M059J (cell line): ENCODE measurements at places on chromosomes 4 and X. TPM values are rescaled to one million over a fixed set of nuclear protein-coding genes. Genes with fewer than 3 reads are reported as not detected.

Gene AGA
- total RNA-seq, result 25.3 and 38.6 TPM in 2 replicates

- peak; percentile 95 for DNase-seq
Observed at GRCh38 chr4:105624530-105624929, 72.1 kb downstream of the ARHGEF38 start.

GRCh38 chrX:65726715-65727114 is 59.3 kb downstream of the MSN start:
- no peak for DNase-seq

DNA sequence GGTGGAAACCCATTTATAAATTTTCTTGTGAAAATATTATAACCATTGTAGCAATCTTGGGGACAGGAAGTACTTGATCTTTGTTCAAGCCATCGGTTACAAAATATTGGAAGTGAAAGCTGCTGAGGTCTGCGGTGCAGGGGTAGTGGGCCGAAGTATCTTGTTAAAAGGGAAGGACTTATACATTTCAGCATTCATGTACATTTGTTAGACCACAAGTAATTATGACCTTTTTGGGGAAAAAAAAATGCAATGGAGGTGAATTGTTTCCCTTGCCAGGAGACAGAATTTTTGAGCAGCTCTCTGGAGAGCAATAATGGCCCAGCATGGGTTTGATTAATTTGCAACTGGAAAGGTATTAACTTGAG is 121.3 kb downstream of the EGF start:
- no peak for DNase-seq

DNA sequence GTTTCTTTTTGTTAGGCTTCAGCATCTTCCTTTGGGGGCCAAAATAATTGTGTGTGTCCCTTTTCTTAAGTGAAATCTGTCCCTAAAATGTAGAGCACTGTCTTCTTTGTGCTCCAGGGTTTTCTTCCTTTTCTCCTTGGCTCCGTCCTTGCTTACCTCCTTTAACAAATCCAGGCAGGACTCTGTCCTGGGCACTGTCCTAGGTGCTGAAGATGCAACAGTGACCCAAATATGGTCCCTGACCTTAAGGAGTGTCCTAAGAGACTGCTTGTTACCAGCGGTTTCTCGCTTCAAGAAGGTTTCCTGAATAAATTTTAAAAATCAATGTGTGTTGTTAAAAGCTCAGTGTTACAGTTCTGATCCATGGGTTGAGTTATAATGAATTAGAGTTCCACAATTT is 471.8 kb downstream of the KCNIP4 start:
- peak; percentile 31 for DNase-seq

- DNase-seq, result no peak
Observed at GRCh38 chrX:131987252-131987651, 35.9 kb upstream of the STK26 start.

Gene AWAT2
- total RNA-seq, result not detected in 2 replicates

- peak; percentile 1 for DNase-seq
Observed at GRCh38 chr4:137200322-137200721, 332.0 kb downstream of the PCDH18 start.

DNA sequence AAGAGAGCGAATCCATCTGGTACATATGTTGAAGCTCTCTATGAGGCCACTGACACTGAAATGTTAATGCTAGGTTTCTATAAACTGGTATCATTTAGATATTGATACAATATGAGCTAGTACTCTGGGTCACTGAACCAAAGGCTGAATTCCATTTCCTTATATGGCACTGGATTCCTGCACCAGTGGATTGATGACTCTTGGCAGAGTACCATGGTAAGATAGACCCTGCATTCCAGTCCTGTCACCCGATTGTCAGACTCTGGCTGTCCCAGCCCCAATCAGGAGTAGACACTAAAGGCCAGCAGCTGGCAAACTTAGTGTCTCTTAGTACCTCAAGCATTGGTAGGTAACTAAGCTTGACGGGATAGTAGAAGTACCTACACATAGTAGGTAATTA is 44.0 kb upstream of the EOLA2 start:
- no peak for DNase-seq

Gene BRS3
- not detected in 2 replicates for total RNA-seq

Gene MSX1
- total RNA-seq, result 11.4 and 12.6 TPM in 2 replicates

GRCh38 chrX:97938706-97939105 is 1055.0 kb downstream of the RPA4 start:
- DNase-seq, result no peak

GRCh38 chr4:140556372-140557085 is 12.2 kb downstream of the UCP1 start:
- DNase-seq, result no peak

- no peak for DNase-seq
Observed at GRCh38 chr4:70280567-70280966, 38.2 kb downstream of the CSN3 start.

DNA sequence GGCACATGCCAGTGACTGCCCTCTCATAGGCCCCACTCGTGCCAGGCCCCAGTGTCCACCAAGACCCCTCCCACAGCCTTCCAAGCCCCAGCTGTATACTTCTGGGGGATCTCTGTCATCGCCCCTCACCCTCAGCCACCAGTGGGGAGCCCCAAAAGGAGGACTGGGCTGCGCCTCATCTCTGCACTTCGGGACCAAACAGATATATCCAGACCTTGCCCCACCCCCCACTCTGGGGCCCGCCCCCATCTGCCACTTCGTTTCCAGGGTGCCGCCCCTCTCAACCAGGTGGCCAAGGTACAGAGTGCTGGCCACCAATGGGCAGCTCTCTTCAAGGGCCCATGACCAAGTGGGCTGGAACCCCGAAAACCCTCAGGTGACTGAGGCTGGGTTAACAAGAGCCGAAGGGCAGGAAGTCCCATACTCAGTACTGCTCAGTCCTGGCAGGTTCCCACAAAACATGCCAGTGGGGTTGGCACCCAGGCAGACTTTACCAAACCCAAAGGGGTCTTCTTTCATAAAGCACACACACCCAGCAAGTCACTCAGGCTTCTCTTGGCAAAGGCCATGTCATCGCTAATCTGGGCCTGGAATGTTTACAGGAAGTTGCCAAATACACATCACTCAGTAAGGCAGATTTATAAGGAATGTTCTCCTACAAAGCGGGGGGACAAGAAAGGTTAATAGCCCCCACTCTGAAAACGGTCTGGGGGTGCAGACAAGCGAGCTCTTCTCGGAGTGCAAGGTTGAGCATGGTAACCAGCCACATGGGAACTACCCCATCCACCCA is 4.4 kb downstream of the ZFYVE28 start:
- DNase-seq, result peak; percentile 60

DNA sequence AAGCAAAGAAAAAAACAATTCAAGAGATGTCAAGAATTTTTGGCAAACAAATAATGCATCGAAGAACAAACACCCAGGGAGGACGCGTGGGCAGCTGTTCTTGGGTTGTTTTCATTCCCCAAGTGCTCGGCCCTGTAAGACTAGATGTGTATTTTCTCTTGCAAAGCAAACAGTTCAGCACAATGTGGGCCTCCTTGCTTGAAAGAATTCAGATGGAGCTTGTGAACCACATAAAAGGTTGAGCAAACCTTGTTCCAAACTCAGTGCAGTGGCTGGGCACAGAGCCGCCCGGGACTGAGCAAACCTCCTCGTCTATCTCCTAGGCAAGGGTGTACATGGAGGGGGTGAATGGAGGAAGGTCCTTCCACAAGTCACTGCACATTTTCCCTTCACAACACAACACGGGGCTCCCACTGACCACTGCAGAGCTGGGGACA is 82.4 kb downstream of the HTRA3 start:
- DNase-seq, result no peak

- peak; percentile 11 for DNase-seq
Observed at GRCh38 chr4:2689825-2690700, 66.1 kb downstream of the TNIP2 start.

- DNase-seq, result no peak
Observed at GRCh38 chrX:6203462-6204215, 25.0 kb downstream of the NLGN4X start.

DNA sequence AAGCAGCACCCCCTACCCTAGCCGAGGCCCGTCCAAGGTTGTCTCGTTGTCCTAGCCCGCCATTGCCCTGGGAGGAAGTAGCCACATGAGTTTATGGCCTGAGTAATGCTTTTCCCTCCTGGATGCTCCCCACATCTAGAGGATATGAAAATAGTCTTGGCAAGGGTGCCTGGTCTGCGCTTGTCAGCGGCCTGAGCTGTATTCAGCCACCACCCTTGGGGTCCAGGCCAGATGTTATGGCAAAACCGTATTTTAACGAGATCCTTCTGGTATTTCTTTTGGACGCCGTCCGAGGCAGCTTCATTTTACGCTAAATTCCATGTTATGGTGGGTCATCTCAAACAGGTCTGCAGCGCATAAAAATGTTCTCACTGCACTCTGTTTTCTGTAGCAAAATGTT is 89.3 kb downstream of the GPR143 start:
- no peak for DNase-seq

Gene CXCL13
- total RNA-seq, result not detected in 2 replicates

Gene ARMCX1
- 34.4 and 38.9 TPM in 2 replicates for total RNA-seq

GRCh38 chrX:45806410-45807121 is 605.9 kb upstream of the DIPK2B start:
- peak; percentile 95 for DNase-seq

Gene EFNB1
- total RNA-seq, result 11.2 and 15.3 TPM in 2 replicates

Gene SUPT20HL2
- total RNA-seq, result 0.17 TPM in 1 of 2 replicates, not detected in the other

Gene NUDT10
- not detected in 2 replicates for total RNA-seq

GRCh38 chrX:10654960-10655359 is 34.6 kb upstream of the MID1 start:
- DNase-seq, result no peak

Gene FAAH2
- total RNA-seq, result 0.17 and 0.69 TPM in 2 replicates

Gene ADGRG2
- not detected in 2 replicates for total RNA-seq

Gene NAAA
- total RNA-seq, result 0.25 and 15.2 TPM in 2 replicates

Gene CAMK2D
- 14.8 and 24.4 TPM in 2 replicates for total RNA-seq

DNA sequence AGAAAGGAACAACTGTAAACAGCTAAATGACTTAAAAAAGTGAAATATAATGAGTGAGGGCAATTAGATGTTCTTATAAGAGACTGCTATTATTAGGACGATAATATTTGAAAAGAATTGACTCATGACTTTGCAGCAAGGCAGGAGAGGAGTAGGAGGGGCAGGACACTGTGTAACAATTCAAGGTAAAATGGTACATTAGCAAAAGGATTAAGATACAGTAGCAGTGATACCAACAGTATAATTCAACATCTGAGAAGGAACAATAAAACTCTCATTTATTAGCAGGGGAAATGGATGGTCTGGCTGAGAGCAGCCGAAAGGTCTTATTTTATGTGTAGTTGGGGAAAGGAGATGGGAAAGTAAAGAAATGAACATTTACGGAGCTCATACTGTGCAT is 315.5 kb upstream of the BOD1L1 start:
- no peak for DNase-seq

Gene HTN1
- not detected in 2 replicates for total RNA-seq

- no peak for DNase-seq
Observed at GRCh38 chr4:140645614-140646412, 77.1 kb upstream of the UCP1 start.

DNA sequence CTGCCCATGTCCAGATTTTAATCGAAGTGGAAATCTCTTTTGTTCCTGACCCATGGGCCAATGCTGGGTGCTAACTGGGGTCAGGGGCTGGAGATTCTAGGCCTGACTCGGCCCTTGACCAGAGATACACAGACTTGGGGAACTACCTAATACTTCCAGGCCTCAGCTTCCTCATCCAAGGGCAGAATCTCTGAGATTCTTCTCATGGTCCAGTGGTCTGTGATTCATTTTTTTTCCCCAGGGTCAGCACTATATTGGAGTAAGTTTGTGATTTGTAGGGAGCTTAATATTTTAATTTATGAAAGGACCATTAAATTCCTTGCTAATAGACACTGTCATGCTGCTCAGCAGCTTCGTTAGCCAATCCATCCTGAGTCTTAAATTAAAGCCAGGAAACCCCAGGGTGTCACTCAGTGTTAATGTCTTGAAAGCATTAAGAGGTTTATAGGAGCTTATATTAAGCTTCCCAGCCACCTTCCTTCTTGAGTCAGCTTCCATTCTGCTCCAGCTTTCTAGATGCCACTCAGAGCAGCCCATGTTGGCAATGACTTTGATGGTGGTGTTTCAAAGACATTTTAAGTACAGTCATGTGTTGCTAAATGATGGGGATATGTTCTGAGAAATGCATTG is 27.0 kb upstream of the PROM1 start:
- no peak for DNase-seq

- DNase-seq, result peak; percentile 43
Observed at GRCh38 chr4:83320548-83320947, 14.1 kb downstream of the HPSE start.

GRCh38 chr4:98006060-98006459 is 137.2 kb downstream of the STPG2 start:
- DNase-seq, result no peak

DNA sequence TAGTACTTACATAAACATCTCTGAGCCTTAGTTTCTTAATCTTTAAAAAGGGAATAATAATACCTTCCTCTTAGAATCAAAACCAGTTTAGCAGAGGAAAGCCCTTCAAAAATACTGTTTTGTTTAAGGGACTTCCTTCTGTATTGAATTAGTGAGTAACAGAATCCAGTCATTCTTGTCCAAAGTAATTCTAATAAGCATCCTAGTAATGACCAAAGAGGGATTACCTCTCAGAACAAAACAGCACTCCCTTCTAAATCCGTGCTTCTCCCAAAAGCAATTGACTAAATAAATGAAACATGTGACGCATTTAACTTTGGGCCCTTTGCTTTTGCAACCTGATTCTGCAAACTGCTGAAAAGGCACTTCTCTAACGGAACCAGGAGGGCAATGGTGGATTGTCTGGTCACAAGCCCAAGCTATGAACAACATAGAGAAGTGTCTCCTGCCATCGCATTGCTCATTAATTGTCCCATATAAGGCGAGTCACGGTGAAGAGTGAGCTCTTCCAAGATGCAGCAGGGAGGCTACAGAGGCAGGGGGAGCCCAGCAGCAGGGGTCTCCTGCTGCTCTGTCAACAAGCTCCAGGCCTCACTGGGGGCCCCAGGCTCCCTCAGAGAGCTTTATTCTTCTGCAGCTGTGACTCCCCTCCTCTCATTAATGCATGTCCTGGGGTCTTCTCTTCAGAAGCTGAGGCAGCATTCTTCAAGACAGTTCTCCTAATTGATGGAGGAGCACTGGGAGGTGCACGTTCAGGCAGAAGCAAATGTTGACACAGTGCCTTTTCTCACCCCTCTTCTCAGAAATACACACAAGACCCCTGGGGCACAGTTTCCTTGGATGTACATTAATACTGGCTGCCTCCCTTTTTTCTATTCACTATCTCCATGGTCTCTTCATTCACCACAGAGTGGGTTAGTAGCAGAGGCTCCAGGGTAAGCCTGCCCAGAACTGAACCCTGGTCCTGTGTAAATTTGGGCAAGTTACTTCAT is 419.6 kb upstream of the RASGEF1B start:
- DNase-seq, result no peak
